ENCODE measurements at places on chromosomes 6 and 20.

DNA sequence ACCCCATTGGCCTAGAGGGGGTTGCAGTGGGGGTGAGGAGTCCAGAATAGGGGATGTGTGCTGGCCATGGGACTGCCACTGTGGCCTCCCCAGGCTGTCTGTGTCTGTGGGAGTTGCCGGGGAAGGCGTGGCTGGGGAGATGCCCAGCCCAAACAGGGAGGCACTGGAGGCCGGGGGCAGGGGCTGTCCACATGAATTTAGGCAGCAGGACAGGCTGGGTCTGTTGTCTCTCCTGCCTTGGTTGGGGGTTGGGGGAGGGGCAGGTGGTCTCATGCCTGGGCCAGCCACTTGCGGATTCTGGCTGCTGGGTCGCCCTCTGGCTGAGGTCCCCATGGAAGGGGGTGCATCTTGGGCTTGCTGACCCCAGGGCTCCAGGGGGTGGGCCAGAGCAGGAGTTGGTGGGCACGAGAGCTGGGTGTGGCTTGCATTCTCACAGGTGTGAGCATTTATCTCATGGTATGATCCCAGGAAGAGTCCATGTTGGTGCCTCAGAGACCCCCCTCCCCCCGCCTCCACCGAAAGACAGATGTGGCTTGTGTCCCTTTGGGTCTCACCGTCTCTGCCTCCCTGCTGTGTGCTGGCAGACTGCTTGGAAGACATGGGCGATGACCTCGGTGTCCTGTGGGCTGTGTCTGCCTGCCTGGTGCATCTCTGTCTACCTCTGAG is 4.0 kb downstream of the SOX18 start:
- DNase-seq = no peak

GRCh38 chr20:48468571-48468970 is 359.2 kb downstream of the PREX1 start:
- DNase-seq = no peak

DNA sequence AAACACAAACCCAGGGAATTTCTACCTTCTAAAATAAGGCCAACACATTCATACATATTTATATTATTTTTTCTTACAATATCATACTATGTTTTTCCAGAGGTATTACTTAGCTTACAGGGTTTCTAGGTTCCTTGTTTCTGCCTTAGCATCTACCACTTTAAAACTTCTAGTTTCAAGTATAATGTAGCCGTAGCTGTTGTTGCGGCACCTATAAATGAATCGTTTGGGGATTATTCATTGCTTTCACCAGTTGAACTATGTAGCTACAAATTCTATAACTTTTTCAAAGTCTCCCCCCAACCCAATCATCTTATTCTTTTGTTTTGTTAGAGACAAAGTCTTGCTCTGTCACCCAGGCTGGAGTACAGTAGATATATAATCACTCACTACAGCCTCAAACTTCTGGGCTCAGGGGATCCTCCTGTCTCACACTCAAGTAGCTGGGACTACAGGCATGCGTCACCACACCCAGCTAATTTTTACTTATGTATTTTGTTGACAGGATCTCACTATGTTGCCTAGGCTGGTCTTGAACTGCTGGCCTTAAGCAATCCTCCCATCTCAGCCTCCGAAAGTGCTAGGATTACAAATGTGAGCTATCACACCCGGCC is 43.9 kb downstream of the TNFAIP3 start:
- no peak for DNase-seq

GRCh38 chr6:26065952-26066380 is 21.3 kb upstream of the HFE start:
- DNase-seq = no peak

GRCh38 chr6:73418081-73418741 is 23.6 kb downstream of the DDX43 start:
- no peak for DNase-seq

GRCh38 chr6:34005901-34006531 is 139.9 kb downstream of the GRM4 start:
- DNase-seq = no peak

DNA sequence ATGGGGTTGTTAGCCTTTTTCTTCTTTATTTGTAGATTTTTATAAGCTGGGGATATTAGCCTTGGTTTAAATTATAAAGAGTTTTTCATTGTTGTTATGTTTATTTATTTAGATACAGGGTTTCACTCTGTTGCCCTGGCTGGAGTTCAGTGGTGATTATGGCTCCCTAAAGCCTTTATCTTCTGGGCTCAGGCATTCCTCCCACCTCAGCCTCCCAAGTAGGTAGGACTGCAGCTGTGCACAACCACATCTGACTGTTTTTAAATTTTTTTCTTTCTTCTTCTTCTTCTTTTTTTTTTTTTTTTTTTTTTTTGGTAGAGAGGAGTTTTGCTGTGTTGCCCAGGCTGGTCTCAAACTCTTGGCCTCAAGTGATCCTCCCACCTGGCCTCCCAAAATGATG is 80.9 kb downstream of the UBE3D start:
- DNase-seq = no peak

DNA sequence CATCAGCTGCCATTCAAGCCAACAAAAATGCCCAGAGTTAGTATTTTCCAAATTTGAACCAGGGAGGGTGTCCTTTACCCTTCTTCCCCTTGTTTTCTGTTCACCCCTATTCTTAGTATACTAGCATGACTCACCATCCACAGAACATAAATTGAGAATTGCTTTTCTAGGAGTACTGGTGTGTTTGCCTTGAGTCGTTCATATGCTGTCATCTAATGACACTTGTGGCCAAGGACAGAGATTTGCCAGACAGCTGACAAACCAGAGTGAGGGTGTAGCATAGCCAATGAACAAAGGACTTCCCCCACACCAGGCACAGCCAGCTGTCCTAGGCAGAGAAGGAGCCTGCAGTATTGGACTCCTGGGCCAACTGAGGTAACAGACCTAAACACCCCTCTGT is 62.2 kb downstream of the FILIP1 start:
- DNase-seq = no peak

DNA sequence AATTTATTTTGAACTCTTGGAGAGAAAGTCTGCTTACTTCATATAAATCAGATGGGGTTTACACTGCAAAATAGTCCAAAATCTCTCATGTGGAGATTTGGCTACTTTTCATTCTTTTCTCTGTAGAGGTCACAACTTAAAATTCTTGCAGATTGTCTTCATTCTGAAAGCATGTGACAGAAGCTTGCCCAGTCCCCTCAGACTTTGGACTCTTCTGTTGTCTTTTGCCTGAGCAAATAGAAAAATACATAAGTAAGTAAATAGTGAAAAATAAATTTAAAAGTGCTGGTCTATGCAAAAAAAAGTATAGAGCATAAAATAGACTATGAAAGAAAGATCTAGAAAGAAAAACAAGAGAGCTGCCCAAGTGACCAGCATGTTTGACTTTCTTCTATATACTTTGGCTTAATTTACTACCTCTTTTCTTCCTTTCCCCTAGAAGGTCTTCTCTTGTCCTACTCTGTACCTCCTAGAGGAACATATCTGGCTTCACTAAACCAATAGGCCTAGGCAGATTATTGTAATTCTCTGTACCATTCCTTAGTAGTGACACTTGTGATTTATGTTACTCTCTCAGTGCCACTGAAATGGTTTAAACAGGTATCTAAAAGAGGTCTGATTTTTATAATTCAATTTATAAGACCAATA is 260.9 kb downstream of the TENT5A start:
- DNase-seq = no peak

GRCh38 chr6:9799582-9799981 is 615.3 kb downstream of the TFAP2A start:
- no peak for DNase-seq

- DNase-seq = no peak
Observed at GRCh38 chr6:51112731-51113130, 294.1 kb downstream of the TFAP2B start.

GRCh38 chr6:112909781-112910180 is 562.7 kb downstream of the RFPL4B start:
- DNase-seq = no peak

DNA sequence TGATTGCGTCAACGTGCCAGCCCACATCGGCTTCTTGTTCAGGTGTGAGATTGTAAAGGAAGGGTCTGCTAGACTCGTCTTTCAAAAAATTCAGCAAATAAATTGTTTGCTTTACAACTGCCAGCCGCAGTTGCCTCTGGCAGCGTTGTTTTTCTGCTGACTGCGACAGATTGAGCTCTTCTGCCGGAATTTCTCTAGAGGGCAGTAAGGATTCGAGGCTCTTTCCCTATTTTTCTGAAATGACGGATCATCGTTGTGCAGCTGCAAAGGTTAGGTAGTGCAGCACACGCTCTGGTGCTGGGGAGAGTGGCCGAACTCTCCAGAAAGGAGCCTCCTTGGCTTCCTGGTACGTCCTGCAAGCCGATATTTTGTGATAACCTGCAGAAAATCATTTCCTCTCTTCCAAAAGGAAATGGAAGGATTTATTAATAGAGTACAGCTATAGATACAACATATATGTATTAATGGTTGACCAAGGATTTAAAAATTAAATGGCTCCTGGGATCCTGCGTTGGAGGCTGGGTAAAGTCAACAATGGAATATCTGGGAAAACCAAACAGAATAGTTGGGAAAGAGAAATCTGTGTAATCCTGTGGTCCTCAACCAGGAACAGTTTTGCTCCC is 121.9 kb upstream of the ZFP64 start:
- DNase-seq = no peak

DNA sequence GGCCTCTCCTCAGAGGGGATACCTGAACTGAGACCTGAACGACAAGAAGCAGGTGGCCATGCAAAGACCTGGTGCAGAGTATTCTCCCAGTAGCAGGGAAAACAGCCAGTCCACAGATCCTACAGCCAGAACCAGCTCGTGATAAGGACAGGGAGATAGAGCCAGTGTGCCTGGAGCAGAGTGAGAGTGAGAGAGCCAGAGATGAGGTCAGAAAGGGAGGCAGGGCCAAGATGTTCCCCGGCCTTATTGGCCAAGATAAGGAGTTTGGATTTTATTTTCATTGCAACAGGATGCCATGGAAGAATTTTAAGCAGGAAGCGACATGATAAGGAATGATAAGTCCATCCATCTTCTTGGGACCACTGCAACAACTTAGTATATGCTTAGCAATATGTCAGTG is 111.8 kb downstream of the UBE3D start:
- no peak for DNase-seq

GRCh38 chr6:104281370-104281769 is 578.3 kb downstream of the HACE1 start:
- no peak for DNase-seq

GRCh38 chr6:103027271-103027931 is 1633.9 kb downstream of the GRIK2 start:
- DNase-seq = no peak

- no peak for DNase-seq
Observed at GRCh38 chr6:50264995-50265571, 215.4 kb upstream of the DEFB112 start.

- no peak for DNase-seq
Observed at GRCh38 chr6:41721414-41721813, 14.0 kb downstream of the TFEB start.

DNA sequence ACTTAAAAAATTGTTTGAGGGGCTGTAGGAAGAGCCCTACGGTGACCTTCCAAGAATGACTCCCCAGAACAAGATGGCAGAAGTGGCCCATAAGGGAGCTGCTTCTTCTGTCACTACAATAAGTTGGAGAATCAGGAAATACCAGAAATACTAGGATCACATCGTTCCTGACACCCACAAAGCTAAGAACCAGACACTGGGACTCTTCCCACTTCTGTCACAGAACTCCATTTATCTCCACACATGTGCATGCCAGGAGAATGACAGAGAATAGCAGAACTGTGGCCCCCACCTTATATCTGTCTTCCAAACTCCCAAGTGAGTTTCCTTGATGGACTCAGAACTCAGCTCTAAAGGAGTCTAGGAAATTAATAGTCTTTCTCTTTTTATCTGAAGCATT is 54.6 kb upstream of the UBR2 start:
- DNase-seq = no peak

DNA sequence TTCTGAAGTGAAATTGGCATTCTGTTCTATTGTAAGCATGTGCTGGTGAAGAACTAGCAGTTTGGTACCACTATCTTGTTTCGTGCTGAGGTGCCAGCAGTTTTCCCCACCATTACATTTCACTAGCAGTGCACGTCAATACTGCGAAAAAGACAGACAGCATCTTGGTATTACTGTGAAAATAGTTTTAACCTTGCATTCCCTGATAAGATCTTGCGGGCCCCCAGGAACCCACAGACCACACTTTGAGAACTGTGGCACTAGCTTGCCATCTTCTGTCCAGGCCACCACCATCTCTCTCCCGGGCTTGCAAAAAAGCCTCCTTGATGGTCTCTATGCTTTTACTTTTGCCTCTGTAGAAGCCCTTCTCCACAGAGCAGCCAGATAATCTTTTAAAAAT is 185.7 kb downstream of the BACH2 start:
- DNase-seq = peak; percentile 56

GRCh38 chr6:22325481-22325880 is 28.6 kb upstream of the PRL start:
- no peak for DNase-seq

DNA sequence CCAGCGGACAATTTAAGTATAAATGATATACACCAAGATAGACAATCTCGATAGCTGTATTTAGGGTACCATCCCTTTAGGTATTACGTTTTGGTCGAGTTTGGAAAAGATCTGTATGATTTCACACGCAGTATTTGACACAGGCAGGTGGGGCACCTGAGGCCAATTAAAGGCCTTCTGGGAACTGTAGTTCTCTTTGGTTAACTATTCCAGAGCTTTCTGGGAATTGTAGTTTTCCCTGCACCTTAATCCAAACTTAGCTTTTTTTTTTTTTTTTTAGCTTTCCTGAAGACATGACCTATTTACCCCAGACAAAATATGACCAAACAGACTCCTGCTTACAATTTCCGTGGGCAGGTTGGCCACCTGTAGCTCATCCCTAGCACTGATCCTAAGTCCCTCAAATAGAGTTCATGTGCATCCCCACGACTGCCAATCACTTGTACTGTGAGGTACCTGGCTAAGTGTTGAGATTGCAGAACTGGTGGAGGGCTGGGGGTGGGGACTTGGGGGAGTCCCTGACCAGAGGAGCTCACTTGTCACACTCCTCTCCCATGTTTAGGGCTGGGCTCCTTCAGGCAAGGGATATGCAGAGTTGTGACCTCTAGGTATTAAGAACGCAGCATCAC is 999 bp upstream of the EHMT2 start:
- DNase-seq = no peak

- no peak for DNase-seq
Observed at GRCh38 chr6:26362836-26363220, 2.2 kb upstream of the BTN3A2 start.

- DNase-seq = no peak
Observed at GRCh38 chr6:73962884-73963283, 266.9 kb downstream of the CD109 start.

- DNase-seq = no peak
Observed at GRCh38 chr6:7978736-7979135, 68.1 kb upstream of the TXNDC5 start.

DNA sequence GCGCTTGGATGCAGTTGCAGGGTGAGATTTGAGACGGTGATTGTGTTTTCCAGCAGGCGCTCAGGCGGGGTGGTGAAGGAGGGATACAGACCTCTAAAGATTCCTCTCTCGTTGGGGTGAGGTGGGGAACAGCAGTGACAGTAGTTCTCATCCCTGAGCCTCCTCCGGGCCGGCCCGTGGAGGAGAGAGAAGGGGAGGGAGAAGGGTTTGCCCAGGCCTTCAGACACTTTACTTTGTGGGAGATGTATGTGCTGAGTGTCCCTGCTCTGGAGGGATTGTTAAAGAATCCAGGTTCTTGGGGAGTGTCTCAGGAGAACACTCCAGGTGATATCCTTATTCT is 41.0 kb downstream of the PSMB9 start:
- no peak for DNase-seq
